ENCODE measurements at places on chromosomes 12 and 14.
A peak's percentile ranks its signal among the peaks of the same experiment; 100 is the strongest.

DNA sequence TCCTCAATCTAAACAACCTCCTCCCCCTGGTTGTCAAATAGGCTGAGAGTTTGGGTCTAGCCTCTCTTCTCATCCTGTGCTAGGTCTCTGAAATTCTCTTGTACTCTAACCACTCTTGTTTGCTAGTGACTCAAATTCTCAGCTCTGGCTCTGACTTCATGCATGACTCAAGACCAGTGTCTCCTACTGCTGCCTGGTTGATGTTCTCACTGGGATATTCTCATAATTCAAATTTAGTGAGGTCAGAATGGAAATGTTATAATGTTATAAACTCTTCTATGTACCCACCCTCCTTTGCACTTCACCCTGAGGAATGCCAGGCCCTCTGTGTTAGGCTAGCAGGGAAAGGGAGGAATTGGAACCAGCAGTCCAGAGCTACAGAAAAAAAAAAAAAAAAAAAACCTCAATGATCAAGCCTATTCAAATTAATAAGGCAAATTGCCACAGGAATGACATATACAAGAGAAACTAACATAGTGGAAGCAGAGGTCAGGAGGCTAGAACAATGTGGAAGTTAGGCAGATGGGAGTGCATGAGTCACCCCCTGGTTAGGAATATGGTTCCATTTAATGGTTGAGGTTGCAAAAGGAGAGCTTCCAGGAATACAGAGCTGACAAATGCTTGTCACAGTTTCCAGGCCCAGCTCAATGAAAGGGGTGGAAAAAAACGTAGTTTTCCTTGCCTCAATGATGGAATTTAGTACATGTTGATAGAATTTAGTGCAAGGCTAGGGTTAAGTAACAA is 459.5 kb downstream of the RMST start:
- DNase-seq, result no peak

GRCh38 chr12:109998904-109999648 is at the start of gene ANKRD13A:
Gene ANKRD13A (plus strand): TSS chr12:109999430. CDS start chr12:109999689, 259 bp downstream.
- DNase-seq, result peak; percentile 92

GRCh38 chr12:12927211-12928079 is 24.5 kb downstream of the GPRC5D start:
- DNase-seq, result no peak

- no peak for DNase-seq
Measured at GRCh38 chr12:24021164-24021502, 71.7 kb upstream of the SOX5 start.

GRCh38 chr12:94267921-94268471 is 119.6 kb downstream of the PLXNC1 start:
- DNase-seq, result no peak

GRCh38 chr12:59624732-59625460 is 29.1 kb downstream of the SLC16A7 start:
- no peak for DNase-seq

- DNase-seq, result no peak
Measured at GRCh38 chr12:51186465-51187085, 13.6 kb upstream of the TFCP2 start.

DNA sequence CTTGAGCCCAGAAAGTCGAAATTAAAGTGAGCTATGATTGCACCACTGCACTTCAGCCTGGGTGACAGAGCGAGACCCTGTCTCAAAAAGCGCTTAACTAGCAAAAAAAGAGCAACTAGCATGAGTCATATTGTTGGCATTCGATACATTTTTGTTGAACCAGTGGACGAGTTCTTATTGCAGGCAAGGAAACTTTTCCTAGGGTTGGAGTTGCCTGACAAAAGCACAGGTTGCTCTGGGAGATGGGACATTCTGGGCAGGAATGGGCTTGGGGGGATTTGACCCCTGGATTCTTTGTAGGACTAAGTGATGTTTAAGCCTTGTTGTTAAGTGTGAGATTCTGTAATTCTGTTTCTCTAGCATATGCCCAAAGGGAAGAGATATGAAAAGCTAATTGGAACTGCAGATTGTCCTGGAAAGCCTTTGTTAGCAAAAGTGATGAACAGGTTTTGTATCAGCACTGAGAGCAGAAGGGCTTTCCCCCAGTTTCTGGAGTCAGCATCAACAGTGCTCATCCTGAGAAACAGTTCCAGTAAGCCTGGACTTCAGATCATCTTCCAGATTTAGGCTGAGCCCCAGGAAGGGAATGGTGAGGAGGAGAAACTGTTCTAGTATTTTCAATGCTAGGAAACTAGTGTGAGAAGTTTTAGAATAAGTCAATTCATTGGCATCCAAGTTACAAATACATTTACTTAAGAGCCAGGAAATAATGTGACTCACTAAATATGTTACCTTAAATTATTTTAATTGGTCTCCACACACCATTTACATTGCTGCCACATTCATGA is 123.1 kb downstream of the SRGAP1 start:
- DNase-seq, result no peak

GRCh38 chr12:81998761-81999378 is 239.7 kb upstream of the PPFIA2 start:
- no peak for DNase-seq

DNA sequence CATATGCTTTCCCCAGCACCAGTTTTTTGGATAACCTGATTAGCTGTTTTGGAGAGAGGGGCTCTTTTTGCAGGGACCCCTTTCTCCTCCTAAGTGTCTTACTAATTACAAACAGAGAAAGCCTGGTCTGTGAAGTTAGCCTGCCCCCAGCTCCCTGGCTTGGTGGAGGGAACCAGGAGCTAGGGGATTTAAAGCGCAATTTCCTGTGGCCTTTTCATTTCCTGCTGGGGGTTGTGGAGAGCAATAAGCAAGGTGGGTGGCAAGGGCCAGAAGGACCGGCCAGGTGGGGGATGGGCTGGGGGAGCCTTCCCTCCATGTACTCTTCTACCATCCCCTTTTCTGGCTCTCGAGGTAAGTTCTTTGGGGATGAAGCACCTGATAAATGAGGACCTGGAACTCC is 4.1 kb upstream of the CISTR start:
- DNase-seq, result no peak

- no peak for DNase-seq
Measured at GRCh38 chr12:40853221-40853620, 161.0 kb downstream of the CNTN1 start.

- peak; percentile 8 for DNase-seq
Measured at GRCh38 chr12:22491034-22491433, 53.3 kb downstream of the C2CD5 start.

- no peak for DNase-seq
Measured at GRCh38 chr14:96162265-96162664, 42.4 kb upstream of the BDKRB2 start.

GRCh38 chr14:54788701-54789100 is 113.9 kb downstream of the GCH1 start:
- no peak for DNase-seq

- no peak for DNase-seq
Measured at GRCh38 chr12:103841690-103842584, 903 bp upstream of the NT5DC3 start.

DNA sequence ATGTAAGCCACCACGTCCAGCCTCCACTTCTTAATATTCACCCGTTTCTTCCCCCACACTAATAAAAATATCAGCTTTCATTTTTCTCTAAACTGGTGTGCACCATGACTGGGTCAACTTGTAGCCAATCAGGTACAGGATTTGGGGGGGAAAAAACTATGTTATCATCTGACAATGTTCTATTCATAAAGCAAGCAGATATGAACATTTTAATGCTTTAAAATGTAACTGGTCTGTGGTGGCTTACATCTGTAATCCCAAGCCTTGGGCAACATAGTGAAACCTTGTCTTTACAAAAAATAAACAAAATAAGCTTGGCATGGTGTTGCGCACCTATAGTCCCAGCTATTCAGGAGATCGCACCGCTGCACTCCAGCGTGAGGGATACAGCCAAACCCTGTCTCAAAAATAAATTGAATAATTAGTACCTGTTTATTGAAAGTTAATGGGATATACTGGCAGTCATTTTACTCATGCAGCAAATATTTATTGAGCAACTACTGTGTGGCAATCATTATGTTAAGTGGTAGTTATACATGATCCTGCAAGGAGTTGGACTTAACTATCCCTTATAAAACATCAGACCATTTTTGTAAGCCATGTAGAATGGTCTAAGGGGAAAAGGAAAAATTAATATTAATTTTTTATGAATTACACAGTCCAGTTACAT is 15.3 kb upstream of the ITPR2 start:
- no peak for DNase-seq

DNA sequence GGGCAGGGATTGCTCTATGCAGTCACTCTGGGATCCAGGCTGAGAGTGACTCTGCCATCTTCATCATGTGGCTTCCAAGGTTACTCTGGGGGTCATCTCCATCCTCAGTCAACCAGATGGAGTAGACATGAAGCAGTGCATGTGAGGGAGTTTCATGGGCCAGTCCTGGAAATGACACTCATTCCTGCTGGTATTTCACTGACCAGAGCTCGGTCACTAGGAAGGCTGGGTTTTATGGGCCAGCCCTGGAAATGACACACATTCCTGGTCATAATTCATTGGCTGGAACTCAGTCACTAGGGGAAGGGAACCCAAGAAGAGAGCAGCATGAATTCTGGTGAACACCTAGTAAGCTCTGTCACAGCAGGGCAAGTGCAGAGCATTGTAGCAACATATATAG is 144.7 kb downstream of the SMOC1 start:
- DNase-seq, result no peak

DNA sequence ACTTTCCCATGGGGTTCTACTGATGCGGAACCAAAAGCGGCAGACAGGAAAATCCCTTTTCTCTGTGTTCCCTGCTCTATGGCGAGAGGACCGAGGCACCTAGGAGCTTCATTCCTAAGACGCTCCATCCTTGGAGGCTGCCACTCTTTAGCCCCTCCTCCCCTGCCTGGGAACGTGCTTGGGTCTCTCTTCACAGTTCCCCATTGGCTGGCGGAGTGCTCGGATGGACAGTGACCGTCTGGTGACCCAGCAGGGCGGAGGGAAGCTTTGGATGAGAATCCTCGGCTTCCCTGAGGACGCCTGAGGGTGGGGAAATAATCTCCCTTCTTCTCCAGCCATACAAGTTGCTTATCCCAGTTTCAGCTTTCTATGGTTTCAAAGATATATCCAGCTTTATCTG is 37.3 kb downstream of the KCNA5 start:
- DNase-seq, result no peak

DNA sequence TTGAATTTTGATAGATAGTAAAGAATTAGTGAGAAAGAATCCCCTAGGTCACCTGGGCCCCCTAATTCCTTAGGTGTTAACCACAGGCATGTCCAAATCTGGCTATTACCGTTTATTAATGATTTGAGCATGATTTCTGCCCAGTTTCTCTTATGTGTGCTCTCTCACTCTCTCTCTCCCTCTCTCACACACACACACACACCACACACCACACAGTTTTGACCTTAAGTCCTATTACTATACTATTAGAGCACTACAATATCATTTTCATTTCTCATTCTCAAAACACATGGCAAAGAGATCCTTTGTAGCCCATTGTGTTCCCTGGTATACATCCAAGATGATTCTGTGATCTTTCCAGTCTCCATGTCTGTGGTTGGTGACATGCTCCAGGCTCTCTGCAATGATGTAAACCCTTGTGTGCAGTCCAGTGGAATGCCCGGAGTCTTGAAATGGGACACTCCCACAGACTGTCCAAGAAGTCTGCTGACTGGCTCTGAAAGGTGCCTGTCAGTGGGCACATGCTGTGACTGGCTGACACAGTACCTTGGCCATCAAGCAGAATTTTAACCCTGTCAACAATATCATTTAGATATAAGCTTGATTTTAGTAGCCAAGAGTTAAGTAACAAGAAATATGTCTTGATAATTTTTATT is 96.2 kb downstream of the FIGNL2 start:
- no peak for DNase-seq

DNA sequence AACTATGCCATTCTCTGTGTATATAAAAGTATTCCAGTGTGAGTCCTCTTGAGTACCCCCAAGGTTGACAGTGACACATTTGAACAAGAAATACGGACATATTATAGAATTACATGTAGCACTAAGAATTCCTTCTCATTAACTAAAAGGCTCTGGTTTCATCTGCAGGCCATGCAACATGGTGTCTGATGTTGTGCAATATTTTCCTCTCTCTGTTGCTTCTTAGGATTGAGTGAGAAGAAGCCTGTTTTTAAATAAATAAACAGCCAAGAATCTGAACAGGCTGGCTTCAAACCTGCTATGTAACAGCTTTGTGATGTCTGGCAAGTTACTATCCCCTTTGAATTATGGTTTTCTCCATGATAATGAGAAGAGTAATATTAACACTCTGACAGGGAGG is 22.2 kb upstream of the CCER1 start:
- no peak for DNase-seq

- DNase-seq, result no peak
Measured at GRCh38 chr12:116959198-116959460, 48.4 kb downstream of the FBXW8 start.

GRCh38 chr12:111193496-111193895 is 175.4 kb downstream of the PHETA1 start:
- DNase-seq, result no peak

GRCh38 chr14:53060046-53060445 is 93.1 kb downstream of the DDHD1 start:
- no peak for DNase-seq

- DNase-seq, result no peak
Measured at GRCh38 chr12:6424866-6425265, 19.9 kb upstream of the CD27 start.

GRCh38 chr14:104734991-104735779 is 11.2 kb downstream of the ADSS1 start:
- no peak for DNase-seq

DNA sequence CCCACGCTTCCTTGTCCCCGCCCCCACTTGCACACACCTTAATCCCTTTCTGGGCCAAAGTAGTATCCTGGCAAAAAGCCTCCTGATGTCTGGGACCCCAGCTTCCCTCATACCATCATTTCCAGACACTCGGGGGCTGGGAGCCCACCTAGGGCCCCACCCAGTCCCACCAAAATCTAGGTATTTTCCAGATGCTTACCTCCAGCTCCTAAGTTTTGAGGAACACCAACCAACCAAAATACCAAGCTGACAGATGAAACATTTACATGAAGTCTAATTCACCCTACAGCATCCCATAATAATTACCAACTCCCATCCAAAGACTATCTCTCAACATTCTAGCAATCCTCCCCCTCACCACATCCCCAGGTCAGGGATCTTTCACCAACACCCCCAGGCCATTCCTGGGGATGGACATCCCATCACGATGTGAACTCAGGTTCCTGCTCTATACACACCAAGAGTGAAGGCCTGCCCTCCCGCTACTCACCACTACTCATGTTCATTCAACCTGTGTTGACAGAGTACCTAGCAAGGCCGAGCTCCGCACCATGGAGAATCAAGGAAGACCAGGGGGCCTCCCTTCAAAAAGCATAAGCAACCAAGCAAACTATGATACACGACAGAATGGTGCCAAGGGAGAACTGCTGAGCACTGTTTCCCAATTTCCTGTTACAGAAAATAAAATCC is 1.6 kb upstream of the CHD4 start:
- no peak for DNase-seq

GRCh38 chr14:95130549-95130948 is 26.8 kb downstream of the DICER1 start:
- DNase-seq, result no peak

- DNase-seq, result no peak
Measured at GRCh38 chr14:103101963-103102688, 7.6 kb downstream of the EXOC3L4 start.
